ENCODE measurements at places on chromosomes 2 and 18.

- DNase-seq: no peak
Observed at GRCh38 chr2:200482194-200482593, 27.7 kb downstream of the KCTD18 start.

DNA sequence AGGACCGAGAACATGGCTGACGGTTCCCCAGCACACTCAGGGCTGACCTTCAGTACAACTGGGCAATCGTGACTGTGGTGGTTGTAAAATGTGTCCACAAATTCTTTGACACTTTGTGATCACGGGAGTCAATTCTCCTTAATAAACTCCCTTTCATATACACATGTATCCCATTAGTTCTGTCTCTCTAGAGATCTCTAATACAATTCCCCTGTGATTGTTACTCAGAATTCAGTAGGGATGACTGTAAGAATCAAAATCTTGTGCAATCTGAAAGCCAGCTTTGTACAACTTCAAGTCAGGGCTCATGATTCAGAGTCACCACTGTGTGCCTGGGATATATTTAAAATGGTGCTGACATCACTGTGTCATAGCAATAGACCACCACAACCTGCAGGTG is 89.5 kb upstream of the LMAN1 start:
- DNase-seq: no peak

DNA sequence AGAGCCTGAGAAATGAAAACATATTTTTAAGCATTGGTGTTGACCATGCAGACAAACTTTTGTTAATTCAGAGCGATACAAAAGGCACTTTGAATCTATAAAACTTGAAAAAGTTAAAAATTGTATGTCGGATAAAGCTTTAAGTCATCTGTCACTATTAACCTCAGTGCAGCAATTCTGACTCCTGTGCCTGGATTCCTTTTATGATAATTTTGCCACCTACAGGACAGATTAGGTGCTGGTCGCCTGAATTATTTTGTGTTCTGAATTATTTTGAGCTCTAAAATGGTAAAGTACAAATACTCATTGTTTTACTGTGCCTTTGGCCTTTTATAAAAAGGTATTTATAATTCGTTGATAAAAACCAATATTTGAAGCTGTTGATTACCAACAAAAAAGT is 19.4 kb upstream of the RNF138 start:
- DNase-seq: no peak

DNA sequence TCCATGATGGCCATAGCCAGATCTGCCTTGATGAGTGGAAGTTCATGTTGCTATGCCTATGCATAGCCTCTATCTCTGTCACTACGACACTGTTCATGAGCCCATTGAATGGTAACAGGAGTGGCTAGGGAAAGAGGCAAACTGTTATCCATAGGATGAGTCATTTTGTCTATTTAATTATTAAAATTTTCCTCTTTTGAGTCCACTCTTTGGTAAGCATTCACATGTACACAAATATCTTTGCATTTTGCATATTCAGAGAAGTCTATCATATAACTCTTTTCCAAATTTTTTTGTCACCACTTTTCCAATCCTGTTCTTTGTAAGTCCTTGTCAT is 364.4 kb downstream of the KCNJ3 start:
- DNase-seq: no peak

DNA sequence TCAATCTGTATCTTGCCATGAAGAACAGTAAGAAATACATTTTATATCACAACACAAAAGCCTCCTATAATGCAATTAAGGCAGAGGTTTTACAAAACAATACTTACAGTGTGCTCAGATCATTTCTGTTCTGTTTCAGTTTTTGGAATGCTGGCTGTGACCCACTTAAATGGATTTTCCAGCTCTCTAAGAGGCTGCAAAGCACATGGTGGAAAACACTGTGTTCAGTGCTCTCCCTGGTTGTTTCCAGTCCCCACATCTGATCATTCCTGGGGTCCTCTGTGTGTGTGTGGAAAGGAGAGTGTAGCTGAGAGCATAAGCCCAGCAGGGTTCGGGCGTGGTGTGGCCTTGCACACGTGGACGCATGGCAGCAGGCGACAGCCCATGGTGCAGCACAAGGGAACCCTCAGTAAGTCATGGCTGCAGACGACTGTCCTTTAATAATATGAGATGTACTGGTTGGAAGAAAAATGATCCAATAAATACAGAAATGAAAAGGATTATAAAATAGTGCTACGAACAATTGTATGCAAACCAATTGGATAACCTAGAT is 95.6 kb downstream of the FAM210A start:
- DNase-seq: no peak

- no peak for DNase-seq
Observed at GRCh38 chr2:102703748-102704147, 58.1 kb upstream of the TMEM182 start.
